ENCODE measurements at places on chromosomes 11 and 22.

DNA sequence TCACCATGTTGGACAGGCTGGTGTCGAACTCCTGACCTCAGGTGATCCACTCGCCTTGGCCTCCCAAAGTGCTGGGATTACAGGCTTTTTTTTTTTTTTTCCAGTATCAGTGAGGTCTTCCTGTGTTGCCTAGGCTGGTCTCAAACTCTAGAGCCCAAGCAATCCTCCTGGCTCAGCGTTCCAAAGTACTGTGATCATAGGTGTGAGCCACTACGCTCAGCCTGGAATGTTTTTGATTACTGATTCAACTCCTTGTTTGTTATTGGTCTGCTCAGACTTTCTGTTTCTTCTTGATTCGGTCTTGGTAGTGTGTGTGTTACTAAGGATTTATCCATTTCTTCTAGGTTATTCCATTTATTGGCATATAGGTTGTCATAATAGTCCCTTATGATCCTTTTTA lies 31.3 kb downstream of the NAGA start:
- no peak for DNase-seq

DNA sequence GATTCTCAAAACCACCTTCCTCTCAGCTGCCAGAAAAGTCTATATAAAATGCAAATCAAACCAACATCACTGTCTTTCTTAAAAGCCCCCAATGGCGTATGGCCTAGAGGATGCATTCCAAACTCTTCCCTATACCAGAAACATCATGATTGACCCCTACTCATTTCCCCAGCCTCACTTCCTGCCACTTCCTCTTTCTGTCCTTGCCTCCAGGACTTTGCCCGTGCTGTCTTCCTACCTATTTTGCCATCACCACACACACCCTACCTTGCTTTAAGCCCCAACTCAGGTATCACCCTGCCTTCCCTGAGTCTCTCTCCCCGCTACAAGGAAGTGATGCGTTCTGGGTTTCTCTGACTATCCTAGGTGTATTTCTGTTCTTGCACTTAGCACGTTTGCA lies 8.1 kb downstream of the POU2AF2 start:
- no peak for DNase-seq

- DNase-seq, result no peak
Measured at GRCh38 chr22:33427461-33427860, 369.3 kb upstream of the SYN3 start.

DNA sequence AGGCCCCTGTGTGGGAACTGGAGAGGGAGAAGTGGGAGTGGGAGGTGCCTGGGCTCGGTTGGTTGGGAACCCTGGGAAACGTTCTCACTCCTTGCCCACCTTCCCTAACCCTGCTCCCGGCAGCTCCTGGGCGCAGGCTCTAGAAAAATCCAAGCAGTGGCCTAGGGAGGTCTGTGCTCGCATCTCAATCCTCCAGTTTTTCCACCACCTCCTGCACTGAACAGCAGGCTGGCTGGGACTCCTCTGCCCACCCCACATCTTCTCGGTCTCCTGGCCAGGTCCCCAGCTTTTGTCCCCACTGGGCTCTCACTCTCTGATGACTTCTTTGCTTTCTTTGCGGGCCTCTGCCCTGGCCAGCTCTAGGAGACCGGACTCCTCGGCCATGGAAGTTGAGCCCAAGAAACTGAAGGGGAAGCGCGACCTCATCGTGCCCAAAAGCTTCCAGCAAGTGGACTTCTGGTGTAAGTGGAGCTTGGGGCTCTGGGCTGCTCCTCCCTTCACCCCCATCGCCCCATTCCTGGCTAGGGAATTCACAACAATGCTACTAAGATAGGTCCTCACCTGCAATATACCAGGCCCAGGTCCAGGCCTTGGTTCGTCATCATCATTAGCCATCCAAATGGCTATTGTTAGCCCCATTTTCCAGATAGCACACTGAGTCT lies 35.6 kb downstream of the PRDM11 start:
- DNase-seq, result no peak

DNA sequence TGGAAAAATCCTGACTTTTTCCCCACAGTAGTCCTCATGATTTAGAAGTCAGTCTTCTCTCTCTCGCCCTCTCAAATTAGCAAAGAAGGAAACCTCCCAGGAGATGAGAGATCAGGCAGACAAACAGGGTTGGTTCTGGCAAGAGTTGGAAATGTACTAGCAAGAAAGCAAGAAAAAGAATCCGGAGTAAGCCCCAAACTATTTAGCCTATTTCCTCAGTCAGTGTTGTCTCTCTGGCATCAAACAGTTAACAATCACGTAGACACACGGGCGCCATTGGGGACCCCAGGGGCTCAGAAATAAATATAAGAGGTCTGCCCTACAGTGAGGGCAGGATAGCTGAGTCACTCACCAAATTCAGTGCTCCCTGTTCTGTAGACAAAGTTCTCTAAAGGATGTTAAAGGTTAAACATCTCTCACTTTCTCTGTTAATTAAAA lies 4.7 kb downstream of the C11orf52 start:
- no peak for DNase-seq

GRCh38 chr11:104531075-104531474 lies 367.1 kb upstream of the PDGFD start:
- DNase-seq, result peak; percentile 6

GRCh38 chr11:69317401-69318092 lies 23.6 kb downstream of the MYEOV start:
- no peak for DNase-seq

DNA sequence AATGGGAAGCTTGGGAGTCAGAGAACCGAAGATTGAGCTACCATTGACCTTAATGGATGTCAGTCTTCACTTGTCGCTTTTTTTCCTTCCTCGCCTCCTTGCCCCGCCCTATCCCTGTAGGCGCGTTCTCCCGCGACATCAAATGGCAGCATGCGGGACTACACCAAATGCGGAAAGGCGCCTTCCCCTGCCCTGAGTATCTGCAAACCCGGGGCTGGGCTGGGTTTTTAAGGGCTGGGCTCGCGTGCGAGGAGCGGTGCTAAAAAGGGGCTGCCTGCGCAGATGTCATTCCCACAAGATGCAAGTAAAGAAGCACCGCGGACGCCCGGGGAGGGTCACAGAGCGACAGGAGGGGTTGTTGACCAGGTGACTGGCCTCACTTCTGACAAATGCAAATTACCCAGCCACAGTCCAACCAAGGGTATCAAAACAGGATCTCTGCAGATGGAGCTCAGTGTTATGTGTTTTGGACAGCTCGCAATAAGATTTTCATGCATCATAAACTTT lies 4.7 kb upstream of the FAM111B start:
- peak; percentile 79 for DNase-seq

DNA sequence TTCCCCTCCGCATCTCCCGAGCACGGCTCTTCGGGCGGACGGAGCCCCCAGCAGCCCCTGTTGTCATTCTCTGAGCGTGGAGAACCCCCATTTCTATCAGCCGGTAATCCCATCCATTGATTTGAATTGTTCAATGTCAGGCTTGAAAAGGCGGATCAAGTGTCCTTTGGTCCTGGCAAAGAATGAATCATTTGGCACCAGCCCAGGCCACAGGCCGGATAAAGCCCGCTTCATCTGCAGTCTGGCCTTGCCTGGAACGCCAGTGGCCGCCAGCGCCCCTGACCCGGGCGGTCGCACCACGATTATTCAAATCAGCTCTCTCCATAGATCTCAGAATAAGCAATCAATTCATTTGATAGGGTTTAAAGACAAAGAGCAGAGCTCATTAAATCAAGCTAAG lies 188.9 kb downstream of the BRD1 start:
- DNase-seq, result no peak

- DNase-seq, result no peak
Measured at GRCh38 chr22:26197425-26197824, 28.2 kb downstream of the SEZ6L start.

DNA sequence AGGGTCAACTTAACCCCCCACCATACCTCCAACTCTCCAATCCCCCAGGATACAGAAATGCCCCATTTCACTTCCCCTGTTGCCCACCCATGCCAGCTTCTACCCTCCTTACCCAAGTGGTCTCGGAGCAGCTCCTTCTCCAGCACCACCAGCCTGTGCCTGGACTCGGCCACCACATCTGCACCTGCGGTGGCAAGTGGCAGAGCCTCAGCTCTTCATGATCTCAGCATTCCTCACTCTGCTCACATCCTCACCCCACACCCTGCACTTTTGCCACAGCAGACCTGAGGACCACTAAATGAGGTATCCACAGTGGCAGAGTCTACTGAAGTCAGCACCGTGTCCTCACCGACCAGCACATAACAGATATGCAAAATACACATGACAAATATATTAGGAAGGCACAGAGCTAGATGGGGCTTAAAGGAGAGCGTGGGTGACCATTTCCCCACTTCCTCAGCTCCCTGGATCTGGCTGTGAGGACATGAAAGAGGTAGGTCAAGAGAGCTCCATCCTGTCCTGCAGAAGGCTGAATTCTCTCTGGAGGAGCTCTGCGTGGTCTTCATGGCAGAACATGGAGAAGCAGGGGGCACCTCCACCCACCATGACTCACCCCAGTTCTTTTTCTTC lies 9.7 kb downstream of the NHERF4 start:
- DNase-seq, result no peak

DNA sequence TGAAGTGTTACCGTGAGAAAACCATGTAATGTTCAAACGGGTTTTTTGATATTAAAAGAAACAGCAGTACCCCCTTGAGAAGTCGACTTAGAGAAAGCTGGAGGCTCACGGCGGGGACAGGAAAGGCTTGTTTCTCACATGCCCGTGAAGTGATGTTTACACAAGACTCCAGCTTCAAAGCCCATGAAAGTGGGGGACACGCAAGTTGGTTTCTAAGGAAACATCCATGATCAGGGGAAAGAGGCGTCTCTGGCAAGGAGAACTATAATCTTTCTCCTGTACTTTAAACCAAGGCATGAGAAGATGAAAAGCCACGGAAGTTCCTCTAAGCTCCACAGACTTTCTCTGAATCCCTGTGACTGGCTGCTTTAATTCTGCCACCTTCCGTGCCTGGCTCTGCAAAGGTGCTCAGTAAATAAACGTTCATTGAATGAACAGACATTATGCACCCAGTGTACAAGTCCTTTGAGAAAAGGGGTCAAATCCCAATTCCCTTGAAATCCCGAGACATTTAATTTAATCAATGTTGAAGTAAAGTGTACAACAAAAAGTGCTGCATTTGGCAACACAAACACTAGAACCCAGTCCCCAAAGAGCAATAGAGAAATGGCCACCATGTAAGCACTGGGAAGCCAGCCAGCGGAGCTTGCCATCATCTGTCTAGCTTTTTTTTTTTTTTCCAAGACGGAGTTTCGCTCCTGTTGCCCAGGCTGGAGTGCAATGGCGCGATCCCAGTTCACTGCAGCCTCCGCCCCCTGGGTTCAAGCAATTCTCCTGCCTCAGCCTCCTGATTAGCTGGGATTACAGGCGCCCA lies 58.7 kb downstream of the AHNAK start:
- DNase-seq, result no peak

GRCh38 chr22:35598396-35598710 lies 18.8 kb downstream of the MB start:
- DNase-seq, result no peak

DNA sequence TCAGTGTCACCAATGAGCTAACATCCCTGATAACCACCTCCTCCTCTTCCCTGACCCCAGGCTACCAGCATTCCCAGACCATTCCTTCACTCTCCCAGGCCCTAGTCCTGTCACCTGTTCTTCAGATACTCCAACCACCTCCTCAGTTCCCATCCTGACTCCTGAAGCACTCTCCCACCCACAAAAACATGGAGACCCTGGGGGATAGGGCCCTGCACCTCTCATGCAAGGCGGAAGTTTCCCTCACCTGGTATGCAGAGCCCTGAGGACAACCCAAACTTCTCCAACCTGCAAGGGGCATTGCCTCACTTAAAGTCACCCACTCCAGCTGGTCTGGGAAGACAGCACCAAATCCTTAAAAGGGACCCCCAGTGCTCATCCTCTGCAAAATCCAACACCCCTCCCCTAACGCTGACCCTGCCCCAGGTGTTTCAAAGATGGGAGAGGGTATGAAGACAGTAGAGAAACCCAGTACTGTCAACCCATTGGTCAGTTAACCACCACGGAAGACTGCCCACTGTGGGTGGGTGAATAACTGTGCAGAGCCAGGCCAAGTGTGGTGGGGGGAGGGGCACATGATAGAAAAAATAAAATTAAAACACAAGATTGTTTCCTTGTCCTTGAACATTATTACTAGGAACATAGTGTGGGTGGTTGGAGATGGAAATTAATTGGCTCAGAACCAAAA lies 1.4 kb downstream of the TNKS1BP1 start:
- DNase-seq, result no peak

DNA sequence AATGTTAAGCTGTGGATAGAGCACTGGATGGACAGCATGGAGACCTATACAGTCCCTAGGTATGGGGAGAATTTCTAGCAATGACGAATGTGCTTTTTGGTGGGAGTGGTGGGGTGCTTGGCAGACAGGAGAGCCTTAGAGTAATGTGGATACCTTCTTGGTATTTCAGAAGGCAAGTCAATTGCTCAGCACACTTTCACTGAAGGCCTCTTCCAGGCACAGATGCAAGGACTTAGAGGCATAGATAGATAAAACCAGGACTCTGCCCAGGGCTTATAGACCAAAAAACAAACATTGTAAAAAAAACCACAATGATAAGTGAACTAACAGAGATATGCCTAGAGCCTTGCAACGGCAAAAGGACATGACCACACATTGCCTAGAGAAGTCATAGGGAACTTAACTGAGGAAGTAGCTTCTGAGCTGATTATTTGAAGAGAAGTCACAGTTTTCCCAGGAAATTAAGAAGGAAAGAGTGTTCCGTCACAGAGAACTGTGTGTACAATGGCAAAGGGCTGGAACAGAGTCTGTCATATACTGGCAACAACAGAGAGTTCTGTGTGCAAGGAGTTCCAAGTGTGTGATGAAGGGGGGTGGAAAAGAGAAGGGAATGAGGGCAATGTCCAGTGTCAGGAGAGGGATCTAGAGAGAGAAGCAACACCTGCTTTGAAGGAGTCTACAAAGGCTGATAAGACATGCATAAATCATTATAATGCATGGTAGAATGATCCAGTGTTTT lies 65.9 kb upstream of the PICALM start:
- no peak for DNase-seq

- peak; percentile 82 for DNase-seq
Measured at GRCh38 chr22:49827853-49828598, at the start of gene BRD1. TSS of gene BRD1 (minus strand) at chr22:49827873. CDS start at chr22:49824317, 3,556 bp downstream.
